MV-4-11 (cell line): ENCODE measurements at places on chromosomes 16 and 17.

DNA sequence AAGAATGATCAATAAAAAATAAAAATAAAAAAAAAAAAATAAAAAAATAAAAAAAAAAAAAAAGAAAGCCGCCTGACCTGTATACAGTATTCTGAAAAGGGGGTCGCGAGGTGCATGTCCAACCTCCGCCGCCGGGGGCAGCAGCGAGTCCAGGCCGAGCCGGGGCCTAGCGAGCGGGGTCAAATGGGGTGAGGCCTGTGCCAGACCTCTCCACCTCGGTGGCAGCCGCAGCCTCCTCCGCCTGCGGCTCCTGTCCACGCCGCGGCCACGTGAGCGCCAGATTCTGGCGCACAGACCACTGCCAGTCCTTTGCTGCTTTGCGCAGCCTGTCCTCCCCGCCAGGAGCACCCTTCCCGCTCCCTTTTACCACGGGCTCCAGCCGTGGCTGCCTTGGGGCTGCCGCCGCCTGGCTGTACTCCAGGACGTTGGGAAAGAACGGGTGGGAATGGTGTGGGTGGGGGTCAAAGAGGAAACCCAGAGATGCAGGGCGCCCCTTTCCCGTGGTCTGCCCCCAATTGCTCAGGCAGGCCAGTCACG lies 2.4 kb upstream of the BCKDK start:
- peak; percentile 72 for DNase-seq

DNA sequence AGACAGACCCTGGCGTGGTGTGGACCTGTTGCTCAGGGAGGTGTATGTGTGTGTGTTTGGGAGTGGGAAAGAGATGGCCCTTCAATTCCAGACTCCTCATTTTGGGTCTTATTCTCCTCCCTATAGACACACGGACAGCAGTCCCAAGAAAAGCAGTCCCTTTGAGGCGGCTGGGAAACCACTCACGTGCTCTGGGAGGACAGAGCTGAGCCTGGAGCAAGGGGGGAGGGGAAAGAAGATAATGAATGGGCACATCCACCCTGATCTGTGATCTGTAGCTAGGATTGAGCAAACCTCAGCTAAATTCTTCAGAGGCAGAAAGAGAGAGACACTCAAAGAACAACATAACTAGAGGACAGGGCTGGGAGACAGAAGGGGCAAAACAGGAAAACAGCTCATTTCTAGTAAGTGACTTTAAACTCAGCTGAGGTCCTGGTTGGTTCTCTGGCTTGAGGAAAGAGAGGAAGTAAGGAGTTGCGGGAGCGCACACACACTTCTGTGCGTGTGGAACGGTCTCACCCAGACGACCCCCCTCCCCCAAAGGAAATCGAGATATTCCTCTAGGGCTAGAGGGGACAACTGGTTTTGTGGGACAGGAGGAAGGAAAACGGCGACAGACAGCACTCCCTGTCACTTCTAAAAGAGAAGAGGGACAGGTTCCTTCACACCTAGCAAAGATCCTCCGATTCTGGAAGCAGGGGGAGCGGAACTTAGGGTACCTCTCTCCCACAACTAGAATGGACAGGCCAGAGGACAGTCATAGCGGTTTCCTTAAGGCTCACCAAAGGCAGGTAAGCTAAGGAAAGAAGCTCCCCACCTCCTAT lies 658 bp downstream of the RAB5C start:
- DNase-seq, result peak; percentile 65

DNA sequence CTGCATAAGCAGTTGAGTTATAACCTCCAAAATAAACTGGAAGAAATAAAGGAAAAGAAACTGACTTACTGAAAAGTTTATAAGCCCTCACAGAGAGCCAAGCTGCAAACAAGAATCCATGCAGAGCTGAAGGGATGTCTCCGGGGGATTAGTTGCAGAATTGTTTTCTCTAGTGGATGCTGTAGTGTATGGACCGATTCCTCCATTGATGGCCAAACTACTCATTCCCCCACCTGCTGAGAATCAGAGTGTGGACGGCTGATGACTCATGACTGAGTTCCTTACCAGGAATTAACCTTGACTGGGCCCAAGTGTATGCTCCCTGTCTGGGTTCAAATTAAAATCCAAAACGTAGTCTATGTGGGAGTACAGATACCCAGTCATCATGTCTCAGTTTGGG lies 93.9 kb upstream of the CDH8 start:
- no peak for DNase-seq

DNA sequence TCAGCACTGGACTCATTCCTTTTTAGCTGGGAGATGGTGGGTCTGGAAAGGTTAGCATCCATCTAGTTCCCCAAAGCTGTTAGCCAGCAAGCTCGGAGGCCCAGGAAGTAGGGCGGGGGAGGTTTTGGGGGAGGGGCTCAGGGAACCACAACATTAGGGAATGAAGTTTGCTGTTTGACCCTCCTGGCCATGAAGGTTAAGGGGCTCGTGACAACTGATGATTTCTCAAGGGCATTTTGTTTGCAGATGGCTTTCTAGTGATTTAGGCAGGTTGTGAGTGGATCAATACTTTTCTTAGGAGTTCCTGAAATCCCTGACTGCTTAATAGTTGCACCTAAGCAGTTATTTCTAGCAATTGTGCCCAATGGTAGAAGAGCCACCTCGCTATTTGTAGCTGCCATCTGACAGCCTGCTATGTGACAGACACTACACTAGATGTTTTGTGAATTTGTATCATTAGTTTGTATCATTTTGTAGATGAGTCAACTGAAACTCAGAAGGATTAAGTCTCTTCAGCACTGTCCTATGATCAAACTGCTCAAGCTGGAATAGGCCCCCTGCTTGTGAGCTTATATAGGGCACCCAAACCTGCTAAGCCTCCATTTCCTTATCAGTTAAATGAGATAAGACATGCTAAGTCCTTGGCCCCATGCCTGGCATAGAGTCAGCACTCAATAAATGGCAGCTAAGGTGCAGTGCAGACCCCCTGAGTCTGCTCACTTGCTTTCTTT lies 146.4 kb downstream of the IRX3 start:
- DNase-seq, result peak; percentile 66

- no peak for DNase-seq
Measured at GRCh38 chr16:74716355-74716754, 15.7 kb upstream of the MLKL start.

DNA sequence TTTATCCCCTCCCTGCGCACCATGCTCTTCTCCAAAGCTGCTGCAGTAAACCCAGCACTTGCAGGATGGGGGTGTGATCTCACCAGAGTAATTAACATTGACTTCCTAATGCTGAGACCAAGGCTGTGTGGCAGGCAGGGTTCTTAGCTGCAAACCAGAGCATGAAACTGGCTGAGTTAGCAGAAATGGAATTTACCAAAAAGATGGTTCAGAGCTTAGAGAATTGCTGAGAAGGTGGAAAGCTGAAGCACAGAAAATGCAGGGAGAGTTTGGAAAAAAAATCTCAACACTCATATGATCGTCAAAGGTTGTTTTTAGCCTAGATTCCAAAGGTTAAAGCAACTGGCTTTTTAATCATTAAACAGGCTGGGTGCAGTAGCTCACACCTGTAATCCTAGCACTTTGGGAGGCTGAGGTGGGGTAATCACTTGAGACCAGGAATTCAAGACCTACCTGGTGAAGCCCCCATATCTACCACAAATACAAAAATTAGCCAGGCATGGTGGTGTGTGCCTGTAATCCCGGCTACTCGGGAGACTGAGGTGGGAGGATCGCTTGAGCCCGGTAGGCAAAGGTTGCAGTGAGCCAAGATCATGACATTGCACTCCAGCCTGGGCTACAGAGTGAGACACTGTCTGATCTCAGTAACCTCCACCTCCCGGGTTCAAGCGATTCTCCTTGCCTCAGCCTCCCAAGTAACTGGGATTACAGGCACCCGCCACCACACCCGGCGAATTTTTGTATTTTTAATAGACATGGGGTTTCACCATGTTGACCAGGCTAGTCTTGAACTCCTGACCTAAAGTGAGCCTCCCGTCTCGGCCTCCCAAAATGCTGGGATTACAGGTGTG lies 6.0 kb upstream of the TXNDC11 start:
- DNase-seq, result no peak

GRCh38 chr16:35754391-35755369 lies 2295.3 kb downstream of the TP53TG3F start:
- DNase-seq, result no peak

- DNase-seq, result no peak
Measured at GRCh38 chr17:65583921-65584603, 22.6 kb upstream of the AXIN2 start.

DNA sequence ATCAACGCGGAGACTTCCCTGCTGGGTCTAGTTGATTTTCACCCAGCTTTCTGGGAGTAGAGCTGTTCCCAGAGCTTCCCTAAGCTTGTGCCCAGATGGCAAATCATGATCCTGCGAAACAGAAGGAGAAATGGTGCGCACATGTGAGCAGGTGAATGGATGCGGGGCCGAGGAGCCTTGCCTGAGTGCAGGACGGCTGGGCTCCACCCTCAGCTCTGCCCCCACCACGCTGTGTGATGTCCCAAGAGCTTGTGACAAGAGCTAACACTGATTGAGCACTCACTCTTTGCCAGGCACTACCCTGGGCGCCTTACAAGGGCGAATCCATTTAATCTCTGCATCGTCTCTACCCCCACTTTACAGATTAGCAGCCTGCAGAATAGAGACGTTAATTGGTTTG lies 162.7 kb upstream of the RPL38 start:
- no peak for DNase-seq

DNA sequence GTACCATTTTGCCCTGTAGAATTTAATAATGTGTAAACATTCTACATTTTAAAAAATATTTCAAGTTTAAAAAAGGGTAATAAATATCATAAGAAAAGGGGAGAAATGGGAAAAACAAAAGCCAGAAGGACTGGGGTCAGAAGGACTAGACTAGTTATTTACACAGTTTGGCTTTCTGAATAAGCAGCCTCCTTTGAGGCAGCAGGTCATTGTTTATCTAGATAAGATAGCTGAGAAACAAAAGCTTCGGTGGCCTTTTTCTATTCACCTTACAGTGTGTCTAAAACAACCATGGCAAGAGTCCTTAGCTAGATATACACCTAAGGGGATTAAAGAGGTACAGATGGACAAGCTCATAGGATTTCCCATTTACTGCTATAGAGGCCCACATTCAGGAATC lies 396.5 kb upstream of the PMFBP1 start:
- no peak for DNase-seq

DNA sequence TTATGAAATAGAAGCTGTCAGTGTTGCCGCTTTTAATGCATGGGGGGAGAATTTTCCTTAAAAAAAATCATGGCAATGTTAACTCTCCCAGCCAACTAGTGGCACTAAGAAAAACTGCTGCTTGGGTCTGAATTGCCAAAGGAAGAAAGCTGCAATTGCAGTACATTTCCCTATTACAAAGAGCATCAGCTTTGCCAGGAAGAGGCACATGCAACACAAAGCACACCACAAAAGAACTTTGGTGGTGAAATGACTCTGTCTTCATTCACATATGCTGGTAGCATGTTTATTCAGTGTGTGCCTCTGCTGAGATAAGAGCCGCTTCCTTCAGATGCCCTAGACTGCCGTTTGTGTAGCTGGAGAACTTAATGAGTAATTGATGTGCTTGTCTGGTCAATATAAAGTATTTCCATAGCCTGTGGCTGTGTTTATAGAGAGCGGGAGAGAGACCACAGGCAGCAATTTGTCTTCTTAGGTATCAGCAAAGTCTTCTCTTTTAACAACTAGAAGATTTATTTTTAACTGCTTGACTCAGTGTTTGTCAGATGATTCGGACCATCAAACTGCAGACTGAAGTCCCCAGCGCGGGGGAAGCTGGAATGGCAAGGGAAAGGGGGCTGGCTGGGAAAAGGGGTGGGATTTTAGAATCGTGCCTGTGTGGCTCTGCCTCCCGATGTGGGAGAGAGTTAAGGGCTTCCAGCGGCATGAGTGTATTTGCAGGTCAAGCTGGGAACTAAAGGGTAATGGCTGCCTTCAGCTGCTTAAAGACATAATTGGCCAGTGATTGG lies 115.1 kb downstream of the MRTFB start:
- no peak for DNase-seq

DNA sequence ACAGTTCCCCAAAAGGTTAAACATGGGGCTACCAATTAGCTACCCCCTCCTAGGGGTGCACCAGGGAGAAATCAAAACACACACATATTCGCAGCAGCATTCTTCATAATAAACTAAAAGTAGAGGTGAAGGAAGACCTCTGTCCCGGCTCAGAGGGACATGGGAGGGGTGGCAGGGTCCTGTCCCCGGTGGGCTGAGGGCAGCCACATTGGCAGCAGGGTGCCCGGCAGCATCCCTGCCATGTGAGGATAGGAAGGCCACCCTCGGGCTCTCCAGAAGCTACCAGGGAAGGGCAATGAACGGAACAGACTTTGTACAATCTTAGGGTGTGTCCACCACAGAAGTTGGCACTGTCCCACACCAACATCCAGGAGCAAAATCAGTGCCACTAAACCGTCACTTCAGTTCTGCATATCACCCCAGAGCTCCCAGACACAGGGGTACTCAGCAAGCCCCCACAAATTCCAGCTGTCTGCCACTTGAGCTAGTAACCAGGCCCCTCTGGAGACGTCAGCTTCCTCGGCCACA lies 3.1 kb upstream of the DNAH17 start:
- DNase-seq, result no peak

DNA sequence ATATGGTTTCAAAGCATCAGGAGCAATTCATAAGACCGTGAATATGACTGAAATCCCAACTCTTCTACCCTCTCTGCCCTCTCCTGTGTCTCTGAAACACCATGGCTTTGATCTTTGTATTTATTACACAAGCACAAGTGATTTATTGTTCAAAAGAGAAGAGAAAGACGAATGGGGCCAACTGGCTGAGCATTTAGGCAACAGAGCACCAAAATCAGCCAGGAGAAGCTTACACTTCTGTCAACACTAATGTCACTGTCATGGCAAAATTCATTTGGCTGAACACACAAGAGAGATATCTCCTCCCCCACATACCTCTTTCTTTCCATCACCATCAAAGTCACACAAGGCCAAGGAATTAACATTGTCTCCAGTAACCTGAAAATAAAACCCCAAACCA lies 9.3 kb downstream of the BBS2 start:
- no peak for DNase-seq

DNA sequence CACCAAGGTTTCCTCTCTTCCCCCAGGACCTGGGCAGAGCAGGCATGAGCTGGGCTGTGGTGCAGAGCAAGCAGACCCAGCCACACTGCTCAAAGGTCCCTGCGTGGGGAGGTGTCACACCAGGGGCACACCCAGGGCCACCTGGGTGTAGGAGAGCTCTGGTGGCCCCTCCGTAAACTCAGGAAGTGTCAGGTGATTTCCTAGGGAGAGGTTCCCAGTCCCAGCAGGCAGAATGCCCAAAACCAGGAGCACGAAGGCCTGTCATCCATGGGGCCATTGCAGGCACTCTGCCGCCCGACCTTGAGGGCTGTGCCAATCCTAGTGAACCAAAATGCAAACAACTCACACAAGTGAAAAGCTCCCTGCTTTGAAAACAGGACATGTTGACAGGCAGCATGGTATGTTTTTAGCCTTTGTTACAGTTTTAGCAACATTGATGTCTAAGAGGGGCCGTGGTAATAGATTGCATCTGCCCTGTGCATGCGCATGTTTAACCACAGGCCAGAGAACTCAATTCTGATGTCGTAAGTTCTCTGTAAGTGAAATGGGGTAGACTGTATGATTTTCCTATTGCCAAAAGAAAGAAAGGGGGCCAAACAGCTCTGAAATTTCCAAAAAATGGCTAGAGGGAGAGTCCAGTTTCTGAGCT lies 21.3 kb downstream of the CIBAR2 start:
- peak; percentile 75 for DNase-seq
